Activated CD4-positive, alpha-beta memory T cell treated with anti-CD3 and anti-CD28 coated beads, Interleukin-2, amount 10 ng/mL, durations not matched to agents 7 days and 5 days (primary cell): ENCODE measurements at places on chromosomes 1 and 21. TPM values are rescaled to one million over a fixed set of nuclear protein-coding genes. Genes with fewer than 3 reads are reported as not detected.

GRCh38 chr1:225388372-225388771 lies 39.5 kb downstream of the LBR start:
- H3K27ac ChIP-seq: no peak overlapping the region
- H3K36me3 ChIP-seq: peaks cover 5% of the 10 kb centered on the region
- no peaks in the 10 kb centered on the region for H3K27me3 ChIP-seq
- no peak overlapping the region for H3K4me3 ChIP-seq
- no peak for DNase-seq

DNA sequence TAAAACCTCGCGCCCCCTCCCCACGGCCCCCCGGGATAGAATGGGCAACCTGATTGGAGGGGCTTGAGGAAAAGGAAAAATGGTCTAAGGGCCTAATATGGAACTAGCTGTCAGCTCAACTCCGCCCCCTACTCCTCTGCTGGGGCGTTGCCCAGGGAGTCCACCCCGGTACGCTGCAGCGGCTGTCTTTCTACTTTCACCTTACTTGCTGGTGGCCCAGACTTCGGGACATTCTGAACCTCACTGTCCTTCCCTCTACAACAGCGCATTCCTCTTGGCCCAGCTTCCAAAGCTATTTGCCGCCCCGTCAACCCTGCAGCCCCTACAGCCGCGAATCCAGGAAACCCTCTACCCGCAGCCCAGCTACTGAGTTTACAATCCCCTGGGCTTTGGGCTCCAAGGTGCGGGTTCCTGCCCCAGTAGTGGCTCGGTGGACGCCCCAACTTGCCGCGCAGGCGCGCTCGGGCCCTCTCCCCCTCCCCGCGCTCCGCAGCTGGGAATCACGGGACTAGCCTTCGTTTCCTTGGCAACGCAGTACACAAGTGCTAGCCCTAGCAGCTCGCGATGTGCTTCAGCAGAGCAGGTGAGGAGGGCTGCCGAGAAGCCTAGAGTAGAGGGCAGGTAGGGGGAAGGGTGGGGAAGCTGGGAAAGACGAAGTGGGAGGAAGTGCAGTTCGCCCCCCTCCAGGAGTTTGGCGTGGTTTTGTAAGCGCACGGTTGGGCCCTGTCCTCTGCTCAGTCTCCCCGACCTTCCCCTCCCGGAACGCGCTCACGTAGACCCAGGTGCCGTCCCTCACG lies 55.6 kb downstream of the CHIA start:
- peak overlapping the region; percentile 51 for H3K27ac ChIP-seq
- peaks cover 6% of the 10 kb centered on the region for H3K27me3 ChIP-seq
- H3K4me3 ChIP-seq: peak overlapping the region; percentile 81
- H3K4me1 ChIP-seq: peaks cover 21% of the 10 kb centered on the region
- H3K36me3 ChIP-seq: no peaks in the 10 kb centered on the region

DNA sequence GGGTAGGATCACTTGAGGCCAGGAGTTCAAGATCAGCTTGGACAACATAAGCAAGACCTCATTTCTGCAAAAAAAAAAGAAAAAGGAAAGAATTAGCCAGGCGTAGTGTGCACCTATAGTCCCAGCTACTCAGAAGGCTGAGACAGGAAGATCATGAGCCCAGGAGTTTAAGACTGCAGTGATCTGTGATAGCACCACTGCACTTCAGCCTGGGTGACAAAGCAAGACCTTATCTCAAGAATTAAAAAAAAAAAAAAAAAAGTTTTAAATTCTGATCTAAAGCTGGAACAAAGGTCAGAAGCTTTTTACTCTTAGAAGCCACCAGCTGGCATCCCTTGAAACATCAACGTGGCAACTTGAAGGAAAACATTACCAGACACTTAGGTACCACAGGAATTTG lies 45.3 kb downstream of the HENMT1 start:
- H3K4me1 ChIP-seq: no peaks in the 10 kb centered on the region
- H3K27me3 ChIP-seq: no peaks in the 10 kb centered on the region
- DNase-seq: no peak
- H3K4me3 ChIP-seq: no peak overlapping the region

- no peak for DNase-seq
- peak overlapping the region; percentile 71 for H3K27ac ChIP-seq
- no peak overlapping the region for H3K4me3 ChIP-seq
- H3K27me3 ChIP-seq: no peaks in the 10 kb centered on the region
These were observed 26.2 kb downstream of the UBIAD1 start for GRCh38 chr1:11299225-11299574.

PLEKHA6 gene
- not detected for total RNA-seq

DNA sequence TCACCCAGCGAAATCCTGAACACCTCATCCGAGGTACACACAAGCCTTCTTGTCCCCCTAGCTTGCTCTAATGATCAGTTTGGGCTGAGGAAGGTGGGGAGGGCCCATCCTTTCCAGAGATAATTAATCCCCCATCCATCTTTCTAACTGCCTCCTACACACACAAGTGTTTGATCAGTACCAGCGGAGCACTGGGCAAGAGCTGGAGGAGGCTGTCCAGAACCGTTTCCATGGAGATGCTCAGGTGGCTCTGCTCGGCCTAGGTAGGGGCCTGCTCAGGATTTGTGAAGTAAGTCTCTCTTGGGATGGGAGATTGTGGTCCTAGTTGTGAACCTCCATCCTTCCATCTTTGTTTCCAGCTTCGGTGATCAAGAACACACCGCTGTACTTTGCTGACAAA lies 5.8 kb downstream of the ANXA9 start:
- H3K27me3 ChIP-seq: no peaks in the 10 kb centered on the region
- no peak overlapping the region for H3K27ac ChIP-seq
- H3K36me3 ChIP-seq: no peaks in the 10 kb centered on the region
- no peak for DNase-seq
- H3K4me1 ChIP-seq: peaks cover 3% of the 10 kb centered on the region

- peak within 1 kb of the TSS; percentile 93 for H3K4me3 ChIP-seq
- peak; percentile 72 for DNase-seq
- H3K36me3 ChIP-seq: peaks cover 41% of the 10 kb centered on the region
- H3K27me3 ChIP-seq: no peaks in the 10 kb centered on the region
- peaks cover 86% of the 10 kb centered on the region for H3K4me1 ChIP-seq
These were observed at the start of gene IKBKE for GRCh38 chr1:206469933-206470691. IKBKE (plus strand) TSS chr1:206470476; CDS start chr1:206473228, 2,752 bp downstream.

DNA sequence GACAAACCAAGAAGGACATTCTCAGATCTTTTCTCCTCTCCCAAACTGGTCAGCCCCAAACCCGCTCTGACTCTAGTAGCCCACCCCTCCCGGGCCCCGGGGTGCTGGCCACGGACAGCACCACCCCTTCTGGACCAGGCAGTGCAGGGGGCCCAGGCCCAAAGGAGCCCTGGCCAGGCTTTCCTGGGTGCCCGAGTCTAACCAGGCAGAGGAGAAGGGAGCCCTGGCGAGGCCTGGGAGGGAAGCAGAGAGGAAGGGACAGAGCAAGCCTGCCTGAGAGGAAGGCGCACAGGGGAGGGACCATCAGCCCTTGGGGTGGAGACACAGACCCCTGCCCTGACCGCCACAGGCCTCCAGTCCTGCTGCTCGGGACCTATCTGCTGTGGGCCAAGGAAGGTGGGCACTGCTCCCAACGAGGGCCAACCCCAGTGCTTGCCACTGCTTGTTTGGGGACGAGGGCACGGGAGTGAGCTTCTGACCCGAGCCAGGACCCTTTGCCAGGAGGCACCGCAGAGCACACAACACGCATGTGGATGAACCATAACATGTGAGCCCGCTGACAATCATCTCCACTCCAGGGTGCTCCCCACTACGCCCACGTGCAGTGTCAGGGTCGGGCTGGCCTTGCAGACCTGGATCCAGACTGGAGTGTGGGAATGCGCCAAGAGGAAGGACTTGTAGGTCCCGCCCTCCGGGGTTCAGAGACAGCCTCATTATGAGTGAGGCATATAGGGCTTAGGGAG lies 57.6 kb downstream of the KCNAB2 start:
- H3K27ac ChIP-seq: no peak overlapping the region
- no peaks in the 10 kb centered on the region for H3K4me1 ChIP-seq
- H3K4me3 ChIP-seq: no peak overlapping the region
- DNase-seq: no peak

- H3K4me1 ChIP-seq: peaks cover 7% of the 10 kb centered on the region
- H3K36me3 ChIP-seq: peaks cover 38% of the 10 kb centered on the region
- H3K27ac ChIP-seq: no peak overlapping the region
- no peak for DNase-seq
These were observed 33.1 kb upstream of the SH3D21 start for GRCh38 chr1:36273024-36273423.

- H3K4me1 ChIP-seq: peaks cover 23% of the 10 kb centered on the region
- H3K27ac ChIP-seq: no peak overlapping the region
- H3K36me3 ChIP-seq: no peaks in the 10 kb centered on the region
These were observed 19.9 kb upstream of the PRDM15 start for GRCh38 chr21:41898998-41899397.

PLEKHN1 gene
- 7.6 TPM for total RNA-seq

INSRR gene
- total RNA-seq: 0.08 TPM

PLA2G4A gene
- 0.20 TPM for total RNA-seq

GRCh38 chr1:6727535-6727934 lies 25.9 kb upstream of the DNAJC11 start:
- no peak overlapping the region for H3K27ac ChIP-seq
- H3K36me3 ChIP-seq: no peaks in the 10 kb centered on the region
- peaks cover 12% of the 10 kb centered on the region for H3K27me3 ChIP-seq
- no peak overlapping the region for H3K4me3 ChIP-seq

GRCh38 chr1:16720351-16721223 lies 19.7 kb upstream of the RNU1-4 start:
- DNase-seq: peak; percentile 15
- H3K4me1 ChIP-seq: no peaks in the 10 kb centered on the region
- H3K4me3 ChIP-seq: no peak overlapping the region
- H3K36me3 ChIP-seq: no peaks in the 10 kb centered on the region

S100A13 gene
- 6.1 TPM for total RNA-seq

GRCh38 chr1:52056937-52057231 lies 789 bp downstream of the BTF3L4 start:
- no peaks in the 10 kb centered on the region for H3K27me3 ChIP-seq
- peaks cover 61% of the 10 kb centered on the region for H3K4me1 ChIP-seq
- peak overlapping the region; percentile 94 for H3K27ac ChIP-seq
- no peak for DNase-seq
- peak overlapping the region; percentile 88 for H3K4me3 ChIP-seq
- H3K36me3 ChIP-seq: peaks cover 40% of the 10 kb centered on the region

DNA sequence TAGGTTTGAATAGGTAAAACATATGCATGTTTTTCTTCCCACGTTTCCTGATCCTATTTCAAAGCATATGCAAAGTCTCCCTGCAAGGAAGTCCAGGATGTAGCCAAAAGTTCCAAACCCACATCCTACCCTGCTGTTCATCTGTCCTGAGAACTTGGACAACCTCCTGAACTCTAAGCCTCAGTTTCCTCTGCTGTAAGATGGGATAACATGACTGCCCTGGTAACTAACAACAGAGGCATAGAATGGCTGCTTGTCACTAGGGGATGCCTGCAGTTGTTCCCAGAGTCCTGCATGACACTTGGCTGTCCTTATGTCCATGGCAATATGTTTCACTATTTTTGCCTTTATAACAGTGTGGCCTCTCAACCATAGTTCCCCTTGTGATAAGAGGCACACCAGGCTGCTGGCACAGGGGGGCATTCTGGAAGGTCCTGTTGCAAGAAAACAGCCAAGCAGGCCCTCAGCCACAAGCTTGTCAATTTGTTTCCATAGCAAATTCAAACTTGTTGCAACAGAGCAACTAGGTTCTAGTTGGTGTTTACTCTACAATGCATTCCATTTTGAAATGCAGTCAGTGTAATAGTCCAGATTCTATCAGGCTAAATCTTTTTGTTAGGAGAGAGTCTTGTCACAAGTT lies 1.5 kb upstream of the HDGF start:
- peak overlapping the region; percentile 96 for H3K4me3 ChIP-seq
- H3K27ac ChIP-seq: peak overlapping the region; percentile 89
- no peak for DNase-seq
- peaks cover 31% of the 10 kb centered on the region for H3K4me1 ChIP-seq
- peaks cover 26% of the 10 kb centered on the region for H3K36me3 ChIP-seq

- no peaks in the 10 kb centered on the region for H3K36me3 ChIP-seq
- no peaks in the 10 kb centered on the region for H3K27me3 ChIP-seq
- no peak for DNase-seq
- no peak overlapping the region for H3K4me3 ChIP-seq
- H3K27ac ChIP-seq: no peak overlapping the region
These were observed 40.1 kb downstream of the ACTL8 start for GRCh38 chr1:17795081-17795809.

DNA sequence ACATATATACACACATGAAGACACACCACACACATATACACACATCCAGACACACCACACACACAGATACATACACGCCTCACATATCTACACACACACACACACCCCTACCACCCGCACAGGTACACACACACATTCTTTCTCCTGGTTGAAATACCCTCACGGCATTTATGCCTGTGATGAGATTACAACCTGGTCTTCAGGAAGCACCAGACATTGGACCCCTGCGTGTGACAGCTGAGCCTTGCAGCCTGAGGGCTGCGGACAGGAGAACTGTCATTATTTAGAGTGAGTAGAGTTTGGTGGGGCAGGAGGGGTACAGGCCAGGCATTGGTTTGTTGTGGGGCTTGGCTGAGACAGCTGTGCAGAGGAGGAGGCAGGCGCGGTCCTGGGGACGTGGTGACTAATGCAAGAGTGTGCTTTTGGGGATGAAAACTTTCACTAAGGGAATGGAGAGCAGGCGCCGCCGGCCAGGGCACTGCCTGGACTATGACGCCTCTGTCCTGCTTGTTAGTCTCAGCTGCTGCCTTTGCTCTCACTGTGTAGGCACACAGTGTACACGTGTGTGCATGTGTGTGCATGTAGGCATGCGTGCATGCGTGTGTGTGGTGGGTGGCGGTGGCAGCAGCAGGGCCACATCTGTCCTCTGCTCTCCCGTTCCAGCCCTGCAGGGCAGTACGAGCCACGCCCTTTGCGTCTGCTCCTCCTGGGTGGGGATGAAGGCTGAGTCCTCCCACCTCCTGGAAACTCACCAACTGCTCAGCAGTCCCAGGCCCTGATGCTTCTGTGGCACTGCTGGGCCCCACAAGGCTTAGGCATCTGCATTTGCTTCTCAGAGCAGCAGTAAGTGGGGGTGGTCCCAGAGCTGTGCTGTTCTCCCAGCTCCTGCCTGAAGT lies 57.6 kb downstream of the SPSB1 start:
- no peaks in the 10 kb centered on the region for H3K27me3 ChIP-seq
- no peak for DNase-seq
- H3K4me1 ChIP-seq: peaks cover 2% of the 10 kb centered on the region
- H3K36me3 ChIP-seq: no peaks in the 10 kb centered on the region
- H3K27ac ChIP-seq: no peak overlapping the region
- H3K4me3 ChIP-seq: no peak overlapping the region

SDF4 gene
- total RNA-seq: 181 TPM

- H3K27me3 ChIP-seq: peaks cover 36% of the 10 kb centered on the region
- no peak for DNase-seq
- H3K36me3 ChIP-seq: no peaks in the 10 kb centered on the region
- peaks cover 20% of the 10 kb centered on the region for H3K4me1 ChIP-seq
- no peak overlapping the region for H3K4me3 ChIP-seq
These were observed 13.9 kb upstream of the PDIK1L start for GRCh38 chr1:26097696-26098095.

HAO2 gene
- not detected for total RNA-seq
